ENCODE measurements at places on chromosomes 16 and 17.

GRCh38 chr16:74999219-74999608 lies 390 bp downstream of the ZNRF1 start:
- no peak for DNase-seq

- DNase-seq, result no peak
Observed at GRCh38 chr17:75864448-75864871, 9.3 kb upstream of the WBP2 start.

GRCh38 chr16:80751167-80751566 lies 53.2 kb downstream of the CDYL2 start:
- no peak for DNase-seq

GRCh38 chr16:73036074-73036826 lies 11.7 kb downstream of the ZFHX3 start:
- DNase-seq, result no peak

DNA sequence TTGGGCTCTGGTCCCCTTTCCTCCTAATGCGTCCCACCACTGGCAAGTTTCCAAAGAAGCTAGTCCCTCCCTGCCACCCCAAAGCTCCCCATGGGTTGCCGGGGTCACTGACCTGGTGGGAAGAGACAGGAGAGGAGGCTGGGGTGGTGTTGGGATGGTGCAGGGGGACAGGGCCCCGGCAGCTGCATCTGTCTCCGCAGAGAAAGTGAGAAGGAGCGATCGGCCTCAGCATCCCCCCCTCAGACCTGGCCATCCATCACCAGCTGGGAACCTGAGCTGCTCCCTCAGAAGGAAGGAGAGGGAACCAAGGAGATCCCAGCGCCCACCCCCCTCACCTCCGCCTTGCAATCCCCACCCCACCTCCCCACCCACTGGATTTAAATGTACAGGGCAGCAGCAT lies 3.3 kb downstream of the ETV4 start:
- no peak for DNase-seq

- no peak for DNase-seq
Observed at GRCh38 chr17:18187821-18188761, 4.5 kb downstream of the ALKBH5 start.

- no peak for DNase-seq
Observed at GRCh38 chr17:2202302-2202995, 101.1 kb downstream of the SMG6 start.

- no peak for DNase-seq
Observed at GRCh38 chr17:16447676-16448075, 32.3 kb downstream of the TRPV2 start.

GRCh38 chr17:27446569-27447301 lies 9.5 kb upstream of the KSR1 start:
- DNase-seq, result no peak

DNA sequence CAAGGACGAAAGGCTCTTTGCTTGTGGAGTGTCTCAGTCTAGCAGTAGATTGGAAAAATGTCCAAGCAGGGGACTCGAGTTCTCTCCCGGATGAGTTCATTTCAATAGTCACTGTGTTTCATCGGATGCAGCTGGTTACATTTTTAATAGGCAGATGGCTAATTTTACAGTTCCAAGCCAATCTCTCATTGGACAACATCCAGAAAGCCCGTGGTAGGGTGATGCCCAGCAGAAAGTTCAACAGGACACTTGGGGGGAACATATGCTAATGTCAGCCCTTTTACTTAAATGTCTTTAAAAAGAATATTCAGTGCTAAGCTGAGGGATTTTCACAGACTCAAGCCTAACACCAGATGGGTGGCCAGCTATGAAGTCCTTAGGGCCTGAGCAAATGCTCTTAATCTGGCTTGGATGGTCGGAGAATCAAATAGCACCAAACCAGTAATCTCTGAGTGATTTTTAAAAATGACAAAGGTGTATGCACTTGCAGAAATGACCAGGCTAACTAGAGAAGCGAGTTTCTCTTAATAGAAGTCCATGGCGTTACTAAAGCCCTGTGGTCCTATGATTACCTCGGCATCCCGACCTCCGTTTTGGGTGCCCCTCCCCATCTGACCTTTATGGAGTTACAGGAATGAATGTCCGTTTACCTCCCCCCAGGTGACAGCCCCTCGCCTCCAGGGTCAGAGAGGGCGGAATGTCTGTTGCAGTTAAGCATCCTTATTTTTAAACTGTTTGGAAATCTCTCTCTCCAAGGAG lies 289.2 kb upstream of the SALL1 start:
- no peak for DNase-seq

DNA sequence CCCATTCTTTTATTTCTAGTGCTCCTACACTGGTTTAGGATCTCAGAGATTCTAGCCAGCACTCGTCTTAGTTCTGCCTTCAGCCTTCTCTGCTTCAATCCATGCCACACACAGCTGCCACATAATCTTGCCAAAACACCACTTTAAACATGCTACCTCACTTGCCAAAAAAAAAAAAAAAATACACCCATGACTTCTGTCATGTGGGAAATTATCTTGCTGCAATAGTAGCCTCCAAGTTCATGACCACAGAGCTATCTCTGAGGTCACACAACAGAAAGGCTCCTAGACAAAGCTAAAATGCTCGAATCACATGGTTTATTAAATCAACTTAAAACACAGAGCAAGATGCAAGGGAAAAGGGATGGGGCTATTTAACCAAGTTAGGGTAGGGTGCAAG lies 18.1 kb downstream of the FZD2 start:
- DNase-seq, result no peak

DNA sequence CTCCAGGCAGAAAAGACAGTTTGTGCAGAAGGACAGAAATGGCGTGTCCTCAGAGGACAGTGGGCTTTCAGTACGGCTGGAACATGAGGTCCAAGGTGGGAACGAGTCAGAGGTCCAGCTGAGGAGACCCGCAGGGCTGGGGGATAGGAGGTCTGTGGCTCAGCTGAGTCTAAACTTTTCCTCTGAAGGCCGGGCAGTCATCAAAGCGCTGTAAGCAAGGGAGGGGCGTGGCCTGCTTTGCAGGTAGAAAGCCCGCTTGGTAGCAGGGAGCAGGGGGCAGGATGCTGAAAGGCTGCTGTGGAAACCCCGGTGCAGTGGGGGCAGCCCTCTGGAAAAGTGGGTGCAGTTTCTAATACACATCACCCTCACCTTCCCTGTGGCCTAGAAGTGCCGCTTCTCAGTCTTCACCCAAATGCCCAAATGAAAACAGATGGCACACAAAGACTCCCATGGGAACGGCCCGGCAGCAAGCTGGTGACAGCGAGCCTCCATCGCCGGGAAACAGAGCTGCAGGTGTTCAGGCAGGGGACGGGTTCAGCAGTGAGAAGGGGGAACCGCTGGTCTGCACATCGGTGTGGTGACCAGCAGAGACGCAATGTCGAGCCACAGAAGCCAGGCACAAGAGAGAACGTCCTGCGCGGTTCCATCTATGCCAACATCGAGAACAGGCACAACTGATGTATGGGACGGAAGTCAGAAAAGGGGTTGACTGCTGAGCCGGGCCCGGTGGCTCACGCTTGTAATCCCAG lies 12.2 kb upstream of the OSGIN1 start:
- no peak for DNase-seq

Data from activated gamma-delta T cell (primary cell).